ENCODE measurements at places on chromosomes 7 and 10.

- DNase-seq: no peak
These were observed 84.4 kb upstream of the NOBOX start for GRCh38 chr7:144487901-144488300.

- DNase-seq: no peak
These were observed 4.3 kb downstream of the PLXNA4 start for GRCh38 chr7:132571970-132572369.

- no peak for DNase-seq
These were observed 55.2 kb downstream of the TSPAN12 start for GRCh38 chr7:120802751-120803150.

- DNase-seq: no peak
These were observed 59.9 kb downstream of the MRPL32 start for GRCh38 chr7:42991913-42992591.

DNA sequence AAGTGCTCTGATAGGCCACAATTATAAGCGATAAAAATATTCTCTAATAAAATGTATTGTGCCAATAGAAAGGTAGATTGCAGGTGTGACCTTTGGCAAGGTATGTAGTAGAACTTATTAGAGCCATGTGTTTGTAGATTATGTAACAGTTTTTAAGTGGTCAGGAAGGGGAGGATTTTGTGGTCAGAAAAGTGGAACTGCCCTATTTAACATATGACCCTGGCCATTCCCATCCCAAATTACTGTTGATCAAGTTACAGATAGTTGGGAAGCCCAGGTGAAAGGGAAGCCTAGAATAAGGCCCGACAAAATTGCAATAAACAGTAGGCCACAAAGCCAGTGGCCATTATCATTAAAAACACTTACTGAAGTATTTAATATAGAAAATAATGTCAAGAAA, 89.2 kb downstream of the SPAG6 start:
- no peak for DNase-seq

Measured in NCI-H1048 (cell line).